ENCODE measurements at places on chromosomes 11 and 22. TPM values are rescaled to one million over a fixed set of nuclear protein-coding genes. Genes with fewer than 3 reads are reported as not detected.

The TREH gene
- not detected for total RNA-seq

The CNGA4 gene
- total RNA-seq: 0.07 TPM

The CCDC87 gene
- total RNA-seq: 0.50 TPM

The LRRC55 gene
- not detected for total RNA-seq

The OVCH2 gene
- total RNA-seq: not detected

The TUB gene
- total RNA-seq: 13.0 TPM

The LRP4 gene
- 0.93 TPM for total RNA-seq

The GTSE1 gene
- 45.3 TPM for total RNA-seq

The C22orf15 gene
- 0.36 TPM for total RNA-seq

The CD3E gene
- total RNA-seq: not detected

The ISX gene
- not detected for total RNA-seq

The CST6 gene
- total RNA-seq: 0.53 TPM

The POTEH gene
- total RNA-seq: not detected

The DSCAML1 gene
- not detected for total RNA-seq

The ANKK1 gene
- 0.07 TPM for total RNA-seq

The PRRG4 gene
- 0.43 TPM for total RNA-seq

The SAA1 gene
- total RNA-seq: not detected

The SDHD gene
- total RNA-seq: 141 TPM

Data from thoracic aorta endothelial cell (primary cell).